ENCODE measurements at places on chromosomes 5 and 9.

GRCh38 chr5:24142341-24142740, 502.4 kb downstream of the CDH10 start:
- DNase-seq, result no peak

- DNase-seq, result no peak
Observed at GRCh38 chr5:134116286-134116685, 1.8 kb downstream of the TCF7 start.

- DNase-seq, result no peak
Observed at GRCh38 chr5:54159153-54159892, 151.1 kb downstream of the ARL15 start.

DNA sequence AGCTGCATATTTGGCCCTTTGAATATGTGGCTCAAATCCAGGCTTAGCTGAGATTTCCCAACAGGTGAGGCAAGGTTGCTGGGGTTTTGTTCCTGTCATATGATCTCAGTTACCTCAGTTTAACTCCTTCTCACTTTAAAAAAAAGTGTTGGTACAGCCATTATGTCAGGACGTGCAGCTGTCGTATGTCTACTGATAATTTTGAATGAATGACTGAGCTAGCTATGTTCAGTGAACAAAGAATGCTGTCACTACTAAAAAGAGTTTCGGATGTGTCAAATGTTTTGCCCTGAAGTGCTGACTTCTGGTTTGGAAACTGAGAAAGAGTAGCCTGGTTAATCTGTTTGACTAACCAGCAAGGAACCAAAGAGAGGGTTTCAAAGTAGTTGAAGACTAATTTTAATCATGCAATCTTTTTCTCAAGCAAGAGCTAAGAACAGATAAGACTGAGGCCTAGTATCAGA, 106.3 kb upstream of the NR3C1 start:
- DNase-seq, result no peak

DNA sequence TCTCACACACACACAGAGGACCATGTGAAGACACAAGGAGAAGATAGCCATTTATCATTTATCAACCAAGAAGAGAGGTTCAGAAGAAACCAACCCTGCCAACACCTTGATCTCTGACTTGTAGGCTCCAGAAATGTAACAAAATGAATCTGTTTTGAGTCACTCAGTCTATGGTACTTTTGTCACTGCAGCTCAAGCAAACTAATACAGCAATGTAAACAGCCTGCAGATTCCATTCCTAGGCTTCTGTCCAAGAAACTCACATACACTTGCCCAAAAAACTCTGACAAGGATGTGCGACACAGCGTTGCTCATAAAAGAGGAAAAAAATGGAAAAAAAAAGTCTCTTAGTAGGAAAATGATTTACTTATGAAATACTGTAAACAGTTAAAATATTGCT, 33.4 kb downstream of the TRIM36 start:
- no peak for DNase-seq

DNA sequence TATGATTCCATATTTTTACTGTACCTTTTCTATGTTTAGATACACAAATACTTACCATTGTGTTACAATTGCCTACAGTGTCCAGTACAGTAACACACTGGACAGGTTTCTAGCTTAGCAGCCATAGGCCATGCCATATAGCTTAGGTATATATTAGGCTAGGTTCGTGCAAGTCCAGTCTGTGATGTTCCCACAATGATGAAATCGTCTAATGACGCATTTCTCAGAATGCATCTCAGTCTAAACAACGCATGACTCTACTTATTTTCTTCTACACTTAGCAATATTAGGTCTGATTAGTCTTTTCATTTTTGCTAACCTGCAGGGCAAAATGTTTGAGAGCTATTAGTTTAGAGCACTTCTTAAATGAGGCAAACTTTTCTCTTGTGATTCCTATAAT, 22.7 kb downstream of the OR2S2 start:
- DNase-seq, result no peak

GRCh38 chr5:431711-432050, 11.3 kb upstream of the EXOC3 start:
- DNase-seq, result no peak

- no peak for DNase-seq
Observed at GRCh38 chr5:169411786-169412430, 111.0 kb upstream of the SLIT3 start.

DNA sequence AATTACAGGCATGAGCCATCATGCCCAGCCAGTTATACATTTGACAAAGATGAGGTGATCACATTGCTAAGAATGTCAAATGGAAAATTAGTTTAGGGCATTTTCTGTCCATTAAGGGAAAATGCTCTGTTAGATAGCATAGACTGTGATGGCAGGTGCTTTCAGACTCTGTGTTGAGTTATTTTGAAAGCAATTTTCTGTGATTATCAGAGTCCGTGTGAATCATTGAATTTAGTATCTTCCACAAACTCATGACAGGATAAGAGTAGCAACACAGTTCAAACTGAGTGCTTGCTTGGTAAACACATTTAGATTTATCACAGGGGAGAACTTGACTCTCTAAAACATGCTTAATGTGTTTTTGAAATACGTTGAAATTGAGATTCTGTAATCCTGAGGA, 69.0 kb downstream of the GAPVD1 start:
- DNase-seq, result no peak

DNA sequence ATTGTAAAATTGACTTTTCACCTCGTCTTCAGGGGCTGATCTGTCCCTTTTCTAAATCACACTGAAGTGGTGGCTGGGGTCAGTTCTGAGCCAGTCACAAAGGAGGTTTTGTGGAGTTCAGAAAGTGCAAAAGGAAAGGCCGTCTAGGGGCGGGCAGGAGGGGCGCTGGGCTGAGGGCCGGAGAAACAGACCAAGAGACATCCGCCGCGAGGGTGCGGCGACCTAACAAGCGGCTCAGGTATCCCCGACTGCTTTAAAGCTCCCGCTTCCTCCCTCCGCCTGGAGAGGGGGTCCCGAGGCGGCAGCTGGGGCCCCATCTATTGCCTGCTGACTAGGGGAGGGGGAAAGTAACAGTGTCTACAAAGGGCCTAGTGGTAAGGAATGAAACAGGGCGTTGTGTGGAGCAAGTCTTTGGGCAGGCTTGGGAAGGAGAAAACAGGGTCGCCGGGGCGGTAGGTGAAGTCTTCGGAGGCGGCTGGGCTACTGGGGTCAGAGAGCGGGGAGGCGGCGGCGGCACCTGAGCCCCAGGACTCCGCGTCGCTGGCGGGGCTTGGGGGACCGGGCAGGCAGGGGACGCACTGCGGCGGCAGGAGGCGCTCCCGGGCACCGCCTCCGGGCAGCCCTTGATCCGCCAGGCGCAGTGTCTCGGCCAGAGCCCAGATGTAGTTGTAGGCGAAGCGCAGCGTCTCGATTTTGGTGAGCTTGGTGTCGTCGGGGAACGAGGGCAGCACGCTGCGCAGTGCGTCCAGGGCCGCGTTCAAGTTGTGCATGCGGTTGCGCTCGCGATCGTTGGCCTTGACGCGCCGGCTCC, 950 bp downstream of the NEUROG1 start:
- no peak for DNase-seq

DNA sequence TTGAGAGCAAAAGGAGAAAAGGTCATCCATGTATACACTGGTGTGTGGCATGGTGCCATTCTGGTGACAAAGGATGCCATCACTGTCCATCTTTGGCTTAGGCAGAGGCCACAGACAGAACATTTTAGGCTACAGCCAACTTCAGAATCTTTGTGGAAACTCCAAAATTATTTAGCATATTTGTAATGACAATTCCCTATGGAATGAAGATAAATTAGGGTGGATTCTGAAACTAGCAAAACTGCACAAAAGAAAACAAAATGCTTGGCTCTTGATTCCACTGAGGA, 92.5 kb downstream of the FBXW11 start:
- DNase-seq, result no peak

DNA sequence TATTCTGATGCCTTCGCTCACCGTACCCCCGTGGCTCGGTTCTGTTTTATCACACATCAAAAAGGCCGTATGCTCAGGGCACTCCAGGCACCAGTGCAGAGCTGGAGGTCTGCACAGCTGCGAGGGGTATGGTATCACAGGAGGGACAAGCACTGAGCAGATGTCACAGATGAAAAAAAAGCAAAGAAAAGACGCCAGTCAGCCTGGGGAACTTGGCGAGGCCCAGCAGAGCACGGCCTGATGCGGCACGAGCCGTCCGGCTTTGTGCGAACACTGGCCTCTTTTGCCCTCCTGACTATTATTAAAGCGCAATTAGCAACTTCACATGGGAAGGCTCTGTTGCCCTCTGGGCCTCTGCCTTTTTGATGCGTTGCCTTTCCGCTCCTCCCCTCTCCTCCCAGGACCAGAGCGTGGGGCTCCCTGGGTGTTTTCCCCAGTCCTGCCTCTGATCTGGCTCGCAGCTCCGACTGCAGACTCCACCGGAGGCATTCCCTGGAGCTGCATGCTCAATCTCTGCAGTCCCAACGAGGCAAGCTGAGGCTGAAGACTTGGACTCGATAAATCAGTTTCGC, 44.4 kb downstream of the AK8 start:
- DNase-seq, result no peak

GRCh38 chr9:98488571-98489312, 220.0 kb downstream of the GABBR2 start:
- DNase-seq, result no peak

DNA sequence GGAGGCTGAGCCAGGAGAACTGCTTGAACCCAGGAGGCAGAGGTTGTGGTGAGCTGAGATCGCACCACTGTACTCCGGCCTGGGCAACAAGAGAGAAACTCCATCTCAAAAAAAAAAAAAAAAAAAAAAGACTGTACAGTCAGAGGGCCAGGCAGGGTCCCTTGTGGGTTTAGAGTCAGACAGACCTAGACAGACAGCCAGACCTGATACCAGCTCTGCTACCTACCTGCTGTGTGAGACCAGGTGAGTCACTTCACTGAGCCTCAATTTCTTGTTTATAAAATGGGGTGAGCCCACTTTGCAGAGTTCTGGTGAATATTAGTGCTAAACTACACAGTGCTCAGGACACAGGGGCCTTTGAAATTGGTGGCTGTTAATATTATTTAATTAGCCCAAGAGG, 19.7 kb downstream of the TRIM14 start:
- DNase-seq, result no peak

DNA sequence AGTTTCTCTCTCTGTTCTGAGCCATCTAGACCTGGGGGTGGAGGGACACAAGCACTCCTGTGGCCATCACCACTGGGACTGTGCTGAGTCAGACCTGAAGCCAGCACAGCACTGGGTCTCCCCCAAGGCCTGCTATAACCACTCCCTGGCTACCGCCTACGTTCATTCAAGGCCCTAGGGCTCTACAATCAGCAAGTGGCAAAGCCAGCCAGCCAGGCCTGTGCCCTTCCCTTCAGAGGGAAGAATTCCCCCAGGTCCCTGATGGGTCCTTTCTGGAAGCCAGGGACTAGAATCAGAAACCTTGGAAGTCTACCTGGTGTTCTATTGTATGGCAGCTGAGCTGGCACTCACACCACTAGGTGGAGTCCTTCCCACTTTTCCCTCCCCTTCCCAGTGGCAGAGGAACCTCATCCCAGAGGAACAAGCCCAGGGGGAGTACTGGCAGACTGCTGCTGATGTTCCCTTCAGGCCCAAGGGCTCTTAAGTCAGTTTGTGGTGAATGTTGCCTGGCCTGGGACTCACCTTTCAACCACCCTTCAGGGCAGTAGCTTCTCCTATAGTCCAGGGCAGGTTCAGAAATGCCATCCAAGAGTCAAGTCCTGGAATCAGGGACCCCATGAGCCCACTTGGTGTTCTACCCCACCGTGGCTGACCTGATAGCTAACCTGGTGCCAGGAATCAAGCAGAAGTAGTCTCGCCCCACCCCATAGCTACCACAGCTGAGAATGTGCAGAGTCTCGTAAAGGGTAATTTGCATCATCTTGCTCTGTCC, 20.0 kb downstream of the JMY start:
- no peak for DNase-seq
